ENCODE measurements at places on chromosomes 7 and 10.
A peak's percentile ranks its signal among the peaks of the same experiment; 100 is the strongest.

GRCh38 chr10:122113945-122114747 lies 125.2 kb downstream of the TACC2 start:
- no peak for DNase-seq

DNA sequence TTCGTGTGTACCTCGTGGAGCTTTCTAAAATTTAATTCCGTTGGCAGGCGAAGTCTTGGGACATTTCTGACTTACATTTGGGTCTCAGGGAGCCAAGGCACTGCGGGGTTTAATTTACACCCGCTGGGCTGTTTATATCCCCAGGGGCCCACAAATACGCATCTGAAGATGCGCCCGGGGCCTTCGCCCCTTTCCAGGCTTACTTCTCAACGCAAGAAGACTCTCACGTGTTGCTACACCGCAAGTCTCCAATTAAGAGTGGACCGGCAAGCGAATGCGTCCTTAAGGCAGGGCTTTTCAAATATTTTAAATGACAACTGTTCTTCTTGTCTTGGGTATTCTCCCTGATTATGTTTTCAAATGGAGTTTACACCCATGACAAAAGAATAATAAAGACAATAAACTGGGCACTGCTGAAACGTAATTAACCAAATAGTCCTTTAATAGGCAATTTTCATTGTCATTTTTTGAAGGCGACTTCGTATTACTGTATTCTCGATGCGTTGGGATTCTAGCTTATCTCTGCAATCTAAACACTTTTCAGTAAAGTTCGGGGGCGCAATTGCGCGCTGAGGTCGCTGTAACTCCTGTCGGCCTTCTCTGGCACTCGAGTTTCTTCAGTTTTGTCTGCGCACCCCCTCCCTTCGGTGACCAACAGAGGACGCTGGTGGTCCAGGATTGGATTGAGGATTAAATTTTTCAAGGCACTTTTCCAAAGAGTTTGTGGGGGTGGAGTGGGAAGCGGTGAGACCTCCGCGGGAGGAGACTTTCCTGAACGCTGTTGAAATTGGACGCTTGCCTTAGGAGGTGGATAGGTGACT lies 837 bp upstream of the IGFBP3 start:
- peak; percentile 88 for DNase-seq

GRCh38 chr10:113103131-113103840 lies 153.2 kb downstream of the TCF7L2 start:
- no peak for DNase-seq

DNA sequence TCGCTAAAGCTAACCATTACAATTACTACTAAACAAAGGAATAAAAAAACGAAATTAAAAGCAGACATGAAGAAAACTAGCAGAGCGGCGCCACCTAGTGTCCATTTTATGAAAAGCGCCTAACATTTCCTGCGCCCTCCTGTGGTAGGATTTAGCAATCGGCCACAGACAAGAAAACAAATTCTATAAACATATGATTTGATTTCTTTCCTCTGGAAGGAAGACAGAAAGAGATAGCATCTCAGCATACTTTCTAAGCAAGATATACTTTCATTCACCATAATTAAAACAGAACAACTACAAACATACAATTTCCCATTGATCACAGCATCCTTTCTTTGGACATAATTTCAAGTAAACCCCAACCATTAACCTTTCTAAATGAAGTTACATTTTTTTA lies 337.7 kb upstream of the NPVF start:
- DNase-seq: peak; percentile 63

DNA sequence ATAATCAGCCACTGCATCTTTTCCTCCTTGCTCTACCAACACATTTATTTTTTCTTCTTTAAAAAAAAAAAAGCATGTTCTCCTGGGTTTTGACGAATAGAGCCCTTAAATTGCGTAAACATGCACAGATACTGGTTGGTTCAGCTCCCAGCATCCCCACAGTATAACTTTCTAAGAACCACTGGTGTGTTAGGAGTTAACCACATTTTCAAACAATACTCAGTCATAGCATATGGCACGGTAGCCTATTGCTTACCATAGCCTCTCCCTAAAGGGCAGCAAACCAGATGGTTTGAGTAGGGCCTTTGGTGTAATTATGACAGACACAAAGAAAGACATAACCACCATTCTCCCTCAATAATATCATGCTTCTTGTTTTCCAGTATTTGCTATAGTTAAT lies 145.0 kb downstream of the LRRC4 start:
- no peak for DNase-seq

DNA sequence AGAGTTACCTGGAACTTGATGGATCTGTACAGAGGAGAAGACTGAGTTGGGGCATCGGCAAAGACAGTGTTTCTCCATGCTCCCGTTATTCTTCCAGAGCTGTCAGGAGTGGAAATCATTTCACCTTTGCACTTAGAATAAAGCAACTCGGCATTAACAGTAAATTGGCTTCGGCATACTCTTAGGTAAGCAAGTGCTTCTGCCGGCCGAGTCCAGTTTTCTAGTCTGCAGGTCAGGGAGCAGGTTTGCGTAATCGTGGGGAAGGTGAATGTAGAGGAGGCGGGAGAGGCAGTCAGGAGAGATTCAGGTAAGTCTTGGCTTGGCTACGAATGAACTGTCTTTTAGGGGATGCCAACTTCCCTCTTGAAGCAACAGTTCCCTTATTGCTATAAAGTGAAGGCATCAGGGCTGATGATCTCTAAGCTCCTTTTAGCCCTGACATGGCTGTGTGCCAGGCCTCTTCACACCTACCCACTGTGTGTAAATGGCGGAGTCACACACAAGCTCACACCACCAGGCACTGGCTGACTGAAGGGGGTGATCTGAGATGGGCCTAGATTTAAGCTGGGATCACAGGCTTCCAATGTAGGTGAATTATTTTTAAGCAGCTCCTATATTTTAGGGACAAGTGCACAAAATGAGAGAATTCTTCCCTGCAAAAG lies 127.1 kb downstream of the GATA3 start:
- no peak for DNase-seq

DNA sequence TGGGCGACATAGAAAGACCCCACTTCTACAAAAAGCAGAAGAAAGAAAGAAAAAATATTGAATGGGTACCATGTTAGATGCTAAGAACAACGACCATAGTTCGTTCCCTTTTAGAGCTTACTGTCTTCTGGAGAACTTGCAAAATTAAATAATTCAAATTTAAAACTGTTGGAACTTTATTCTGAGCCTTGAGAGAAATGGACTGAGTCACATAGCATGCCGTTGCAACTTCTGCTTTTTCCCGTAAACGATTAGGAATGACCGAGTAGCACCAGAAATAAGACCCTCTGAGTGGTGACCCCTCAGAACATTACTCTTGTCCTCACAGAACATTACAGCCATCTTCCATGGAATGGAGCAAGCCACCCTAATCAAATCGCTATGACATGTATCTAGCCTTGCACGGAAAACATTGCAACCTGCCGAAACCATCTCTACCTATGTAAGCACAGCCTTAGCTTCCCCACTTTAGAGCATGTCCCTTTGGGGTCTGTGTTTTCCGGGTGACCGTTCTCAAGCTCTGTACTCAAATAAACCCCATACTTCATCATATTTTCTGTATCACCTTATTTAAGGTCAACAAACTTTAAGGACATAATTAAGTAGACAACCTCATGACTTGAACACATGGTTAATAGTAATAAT lies 179.1 kb downstream of the PRKCQ start:
- no peak for DNase-seq

- no peak for DNase-seq
These were observed 93.5 kb downstream of the UPF2 start for GRCh38 chr10:11949152-11949551.

GRCh38 chr7:132435016-132435990 lies 141.0 kb downstream of the PLXNA4 start:
- DNase-seq: no peak

DNA sequence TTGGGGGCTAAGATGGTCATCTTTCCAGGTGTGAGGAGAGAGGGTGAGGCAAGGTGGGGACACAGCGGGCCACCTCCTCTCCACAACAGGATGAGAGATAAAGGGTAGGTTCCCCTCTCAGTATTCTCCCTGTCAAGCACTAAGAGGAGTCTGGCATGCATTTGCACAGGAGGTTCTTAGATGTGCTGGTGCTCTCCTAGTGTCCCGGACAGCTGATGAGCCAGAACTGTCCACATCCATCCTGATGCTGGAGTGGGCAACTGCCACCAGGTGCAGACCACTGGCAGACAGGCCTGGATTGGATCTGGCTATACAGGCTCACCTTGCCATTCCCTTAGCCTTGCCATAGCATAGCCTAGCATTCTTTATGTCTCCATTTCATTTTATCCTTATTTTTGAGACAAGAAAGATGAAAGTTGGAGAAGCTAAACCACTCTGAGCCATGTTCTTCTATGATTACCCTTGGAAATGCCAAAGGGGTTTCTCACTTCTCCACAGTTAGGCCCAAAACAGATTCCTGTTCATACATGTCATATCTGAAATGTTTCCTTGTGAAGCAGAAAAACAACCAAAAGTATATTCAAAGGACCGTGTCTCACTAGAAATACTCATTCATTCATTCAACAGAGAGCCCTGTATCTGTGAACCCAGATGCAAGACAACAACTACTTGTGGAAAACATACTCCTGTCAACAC lies 48.8 kb upstream of the ANTXRL start:
- no peak for DNase-seq

DNA sequence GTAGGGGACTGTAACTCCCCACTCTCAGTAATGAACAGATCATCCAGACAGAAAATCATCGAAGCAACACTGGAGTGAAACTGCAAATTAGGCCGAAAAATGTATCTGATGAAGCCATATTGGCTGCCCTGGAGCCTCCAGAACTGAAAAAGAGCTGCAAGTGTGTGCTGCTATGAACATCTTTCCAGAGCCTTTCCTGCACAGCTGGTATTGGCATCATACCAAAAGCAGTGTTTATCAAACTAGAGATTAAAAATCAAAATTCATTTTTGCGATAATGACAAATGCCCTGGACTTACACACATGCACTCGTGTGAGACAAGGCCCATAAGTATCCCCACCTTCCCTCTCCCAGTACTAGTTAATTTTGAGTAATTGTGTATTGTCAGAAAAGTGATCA lies 6.8 kb upstream of the CLDN12 start:
- DNase-seq: no peak

- no peak for DNase-seq
These were observed 67.7 kb downstream of the BRAF start for GRCh38 chr7:140857048-140857447.

DNA sequence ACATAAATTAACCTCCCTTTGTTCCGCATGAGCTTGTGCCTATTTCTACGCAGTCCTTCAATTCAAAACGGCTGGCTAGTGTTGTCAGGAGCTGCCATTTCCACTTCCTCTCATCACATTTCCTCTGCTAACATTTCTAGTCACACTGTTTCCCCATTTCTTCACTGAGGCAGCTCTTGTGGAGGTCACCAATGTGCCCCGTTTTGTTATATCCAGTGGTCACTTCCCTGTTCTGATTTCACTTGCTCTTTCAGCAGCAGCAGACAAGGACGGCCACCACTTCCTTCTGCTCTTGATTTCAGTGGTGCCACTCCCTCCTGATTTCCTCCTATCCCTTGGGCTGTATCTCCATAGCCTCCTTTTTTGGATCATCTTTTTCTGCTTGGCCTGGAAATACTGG lies 64.8 kb upstream of the SEC61G start:
- DNase-seq: no peak

DNA sequence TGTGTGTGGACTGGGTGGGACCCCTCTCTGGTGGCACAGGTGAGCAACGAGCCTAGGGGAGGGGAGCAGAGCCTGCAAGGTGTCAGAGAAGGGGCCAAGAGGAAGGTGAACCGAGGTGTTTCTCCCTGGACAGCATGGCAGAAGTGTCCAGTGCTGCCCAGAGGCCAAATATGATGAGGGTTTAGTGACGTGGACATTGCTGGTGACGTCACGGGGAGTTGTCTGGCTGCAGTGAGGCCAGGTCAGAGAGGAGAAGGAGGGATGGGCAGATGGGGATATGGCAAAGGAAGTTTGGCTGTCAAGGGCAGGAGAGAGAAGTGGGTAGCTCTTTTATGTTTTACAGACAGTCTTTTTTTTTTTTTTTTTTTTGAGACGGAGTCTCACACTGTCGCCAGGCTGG lies 2.6 kb upstream of the ZNF853 start:
- no peak for DNase-seq

DNA sequence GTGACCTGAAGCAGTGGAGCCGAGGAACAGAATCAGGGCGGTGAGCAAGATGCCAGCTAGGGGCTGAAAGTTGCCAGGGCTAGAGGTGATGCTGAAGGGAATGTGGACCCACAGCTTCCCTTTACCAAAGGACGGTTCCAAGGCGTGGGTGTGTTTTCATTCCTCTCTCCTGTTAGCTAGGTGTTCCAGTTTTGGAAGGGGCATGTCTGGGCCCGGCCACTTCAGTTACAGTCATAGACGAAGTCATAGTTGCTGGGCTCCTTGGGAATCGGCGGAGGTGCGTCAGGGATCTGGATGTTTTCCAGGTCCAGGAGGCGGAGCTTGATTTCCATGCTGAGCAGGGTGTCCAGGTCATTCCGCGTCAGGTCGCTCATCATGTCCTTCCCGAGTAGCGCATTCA lies 131.0 kb upstream of the AOAH start:
- no peak for DNase-seq

DNA sequence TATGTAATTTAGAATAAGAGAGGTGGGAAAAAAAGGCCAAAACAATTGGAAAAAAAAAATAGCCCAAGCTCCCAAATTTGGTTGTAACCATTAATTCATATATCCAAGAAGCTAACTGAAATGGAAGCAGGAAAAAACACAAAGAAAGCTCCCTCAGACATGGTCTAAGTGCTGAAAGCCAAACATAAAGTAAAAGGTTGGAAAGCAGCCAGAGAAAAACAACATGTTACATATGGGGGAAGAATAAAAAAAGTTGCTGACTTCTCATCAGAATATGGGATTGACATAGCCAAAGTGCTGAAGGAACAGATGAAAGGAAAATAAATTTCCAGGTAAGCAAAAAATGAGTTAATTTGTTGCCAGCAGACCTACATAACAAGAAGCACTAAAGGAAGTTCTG lies 40.3 kb downstream of the PDZD8 start:
- DNase-seq: no peak

GRCh38 chr10:99676426-99676825 lies 17.1 kb downstream of the ENTPD7 start:
- DNase-seq: no peak

- no peak for DNase-seq
These were observed 241.8 kb upstream of the PRSS58 start for GRCh38 chr7:142499635-142500034.

GRCh38 chr10:126114884-126115555 lies 218.7 kb downstream of the FANK1 start:
- no peak for DNase-seq

GRCh38 chr10:98673171-98673782 lies 226.5 kb upstream of the HPS1 start:
- no peak for DNase-seq

DNA sequence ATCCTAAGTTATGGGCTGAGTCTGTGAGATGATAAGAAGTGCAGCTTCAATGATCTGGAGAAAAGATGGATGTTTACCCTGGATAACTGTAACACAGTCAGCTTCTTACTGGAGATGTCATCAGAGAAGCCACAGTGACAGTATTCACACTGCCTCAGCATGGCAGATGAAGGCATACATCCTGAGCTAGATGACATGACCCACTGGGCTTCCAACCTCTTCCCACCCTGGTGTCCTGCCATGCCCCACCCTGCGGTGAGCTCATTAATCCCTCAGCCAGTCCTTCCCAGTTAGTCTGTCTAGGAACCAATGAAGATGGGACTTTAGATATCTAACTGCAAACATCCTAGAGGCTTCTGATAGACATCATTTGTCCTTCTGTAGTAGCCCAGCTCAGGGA lies 213.8 kb downstream of the TAX1BP1 start:
- no peak for DNase-seq
